ENCODE measurements at places on chromosomes 16 and 17. TPM values are rescaled to one million over a fixed set of nuclear protein-coding genes. Genes with fewer than 3 reads are reported as not detected.

ICAM2 gene
- polyA plus RNA-seq = 1.1 TPM

FOXN1 gene
- not detected for polyA plus RNA-seq

EME1 gene
- 2.7 TPM for polyA plus RNA-seq

CLEC18A gene
- polyA plus RNA-seq = not detected

SOX8 gene
- not detected for polyA plus RNA-seq

NT5C3B gene
- 83.5 TPM for polyA plus RNA-seq

GRCh38 chr17:68489919-68490318 is 22.3 kb upstream of the PRKAR1A start:
- no peak for DNase-seq

- DNase-seq = no peak
Measured at GRCh38 chr17:74642995-74643394, 19.5 kb upstream of the CD300E start.

DNA sequence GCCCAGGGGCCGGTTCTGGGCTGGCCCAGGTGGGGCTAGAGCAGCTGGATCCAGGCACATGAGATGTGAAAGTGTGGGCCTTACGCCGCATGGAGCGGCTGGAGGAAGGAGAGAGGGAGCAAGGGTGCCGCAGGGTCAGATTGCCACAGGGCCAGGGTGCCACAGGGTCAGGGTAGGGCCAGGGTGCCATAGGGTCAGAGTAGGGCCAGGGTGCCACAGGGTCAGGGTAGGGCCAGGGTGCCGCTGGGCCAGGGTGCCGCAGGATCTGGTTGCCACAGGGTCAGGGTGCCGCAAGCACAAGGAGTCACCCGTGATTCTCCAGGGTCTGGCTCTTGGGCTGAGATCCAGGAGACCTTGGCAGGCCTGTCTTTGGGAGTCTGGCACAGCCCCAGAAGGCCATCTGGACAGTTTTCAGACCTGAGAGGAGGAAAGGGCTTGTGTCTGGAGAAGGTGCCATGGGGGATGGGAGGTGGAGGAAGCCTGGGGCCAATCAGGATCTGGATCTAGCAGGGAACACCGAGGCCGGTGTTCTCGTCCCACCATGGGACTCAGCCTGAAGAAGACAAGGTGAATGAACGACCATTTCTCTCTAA is 13.1 kb upstream of the LASP1NB start:
- peak; percentile 58 for DNase-seq

- DNase-seq = peak; percentile 26
Measured at GRCh38 chr16:67284699-67285646, 5.6 kb downstream of the PLEKHG4 start.

DNA sequence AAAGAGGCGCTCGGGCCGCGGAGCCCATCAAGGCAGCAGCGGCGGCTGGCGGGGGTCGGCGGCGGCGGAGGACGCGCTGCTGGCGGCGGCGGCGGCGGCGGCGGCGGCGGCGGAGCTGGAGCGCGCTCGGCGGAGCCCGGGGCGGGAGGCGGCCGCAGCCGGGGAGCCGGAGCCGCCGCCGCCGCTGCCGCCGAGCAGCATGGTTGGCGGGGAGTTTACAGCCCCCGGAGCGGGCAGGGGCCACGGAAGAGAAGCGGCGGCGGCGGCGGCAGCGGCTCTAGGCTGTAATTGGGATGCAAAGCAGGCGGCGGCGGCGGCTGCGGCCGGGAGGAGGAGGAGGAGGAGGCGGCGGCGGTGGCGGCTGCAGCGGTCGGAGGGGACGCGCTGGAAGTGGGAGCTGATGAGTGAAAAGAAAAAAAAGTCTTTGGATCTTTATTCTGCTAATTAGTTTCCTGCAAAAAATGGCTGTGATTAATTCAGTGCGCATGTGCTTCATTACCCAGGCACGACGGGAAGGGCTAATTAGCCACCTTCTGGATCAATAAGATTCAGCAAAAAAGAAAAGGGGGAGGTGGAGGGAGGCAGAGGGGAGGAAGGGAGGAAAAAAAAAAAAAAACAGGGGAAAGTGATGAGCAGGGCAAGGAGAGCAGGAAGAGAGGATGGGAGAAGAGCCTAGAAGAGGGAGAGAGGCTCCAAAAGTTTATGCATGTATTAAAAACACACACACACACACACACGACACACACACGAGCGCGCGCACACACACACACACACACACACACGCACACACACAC is 10.9 kb upstream of the ZFHX3 start:
- peak; percentile 77 for DNase-seq

GRCh38 chr16:56373003-56373402 is 52.3 kb downstream of the AMFR start:
- DNase-seq = no peak

DNA sequence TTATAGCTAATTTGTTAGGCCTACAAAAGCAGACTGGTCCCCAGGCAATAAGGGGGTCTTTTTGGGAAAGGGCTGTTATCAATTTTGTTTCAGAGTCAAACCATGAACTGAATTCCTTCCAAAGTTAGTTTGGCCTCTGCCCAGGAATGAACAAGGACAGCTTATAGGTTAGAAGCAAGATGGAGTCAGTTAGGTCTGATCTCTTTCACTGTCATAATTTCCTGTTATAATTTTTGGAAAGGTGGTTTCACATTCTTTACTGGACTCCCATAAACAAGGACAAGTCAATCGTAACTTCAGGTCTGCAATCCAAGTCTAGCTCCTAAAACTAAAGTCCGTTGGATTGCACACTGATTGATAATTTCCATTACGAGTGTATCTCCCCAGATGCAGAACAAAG is 30.1 kb upstream of the SHCBP1 start:
- DNase-seq = no peak

DNA sequence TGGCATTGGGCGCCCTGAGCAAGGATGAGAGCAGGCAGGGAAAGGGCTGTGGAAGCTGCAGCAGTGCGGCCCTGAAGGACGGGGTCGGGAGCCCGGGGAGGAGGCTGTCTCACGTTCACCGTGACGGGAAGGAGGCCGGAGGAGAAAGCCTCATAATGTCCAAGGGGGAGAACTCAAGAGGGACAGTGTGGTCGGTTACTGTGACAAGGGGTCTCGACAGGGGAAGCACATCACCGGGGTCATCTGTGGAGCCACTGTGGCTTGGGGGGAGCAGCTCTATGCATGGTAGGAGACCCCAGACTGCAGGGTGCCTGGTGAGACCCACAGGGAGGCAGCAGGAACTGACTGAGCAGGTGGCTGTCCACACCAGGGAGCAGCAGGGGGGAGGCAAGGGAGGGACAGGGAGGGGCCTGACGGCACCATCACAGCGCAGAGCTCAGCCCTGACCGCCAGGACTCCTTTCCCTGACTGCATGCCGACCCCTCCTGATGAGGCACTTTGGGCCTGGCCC is 154.6 kb upstream of the CHMP6 start:
- DNase-seq = no peak

GRCh38 chr17:63423251-63423950 is 22.7 kb downstream of the CYB561 start:
- DNase-seq = no peak

DNA sequence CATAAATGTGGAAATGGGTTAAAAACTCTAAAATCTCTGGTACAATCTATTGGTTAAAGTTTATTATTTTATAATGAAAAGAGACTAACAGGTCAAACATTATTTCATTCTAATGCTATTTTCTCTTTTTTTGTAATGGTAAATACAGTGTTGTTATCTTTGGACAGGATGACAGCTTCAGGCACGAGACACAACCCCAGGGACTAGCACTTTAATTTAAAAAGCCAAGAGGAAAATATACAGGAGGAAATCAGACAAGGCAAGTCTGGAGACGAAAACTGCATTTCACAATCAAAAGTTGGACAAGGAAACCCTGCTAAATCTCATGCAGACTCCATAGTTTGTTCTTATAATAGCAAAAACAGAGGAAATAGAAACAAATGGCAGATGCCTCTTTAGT is 589.1 kb upstream of the CDH8 start:
- no peak for DNase-seq

- DNase-seq = no peak
Measured at GRCh38 chr17:41478237-41478636, 2.7 kb downstream of the KRT35 start.

DNA sequence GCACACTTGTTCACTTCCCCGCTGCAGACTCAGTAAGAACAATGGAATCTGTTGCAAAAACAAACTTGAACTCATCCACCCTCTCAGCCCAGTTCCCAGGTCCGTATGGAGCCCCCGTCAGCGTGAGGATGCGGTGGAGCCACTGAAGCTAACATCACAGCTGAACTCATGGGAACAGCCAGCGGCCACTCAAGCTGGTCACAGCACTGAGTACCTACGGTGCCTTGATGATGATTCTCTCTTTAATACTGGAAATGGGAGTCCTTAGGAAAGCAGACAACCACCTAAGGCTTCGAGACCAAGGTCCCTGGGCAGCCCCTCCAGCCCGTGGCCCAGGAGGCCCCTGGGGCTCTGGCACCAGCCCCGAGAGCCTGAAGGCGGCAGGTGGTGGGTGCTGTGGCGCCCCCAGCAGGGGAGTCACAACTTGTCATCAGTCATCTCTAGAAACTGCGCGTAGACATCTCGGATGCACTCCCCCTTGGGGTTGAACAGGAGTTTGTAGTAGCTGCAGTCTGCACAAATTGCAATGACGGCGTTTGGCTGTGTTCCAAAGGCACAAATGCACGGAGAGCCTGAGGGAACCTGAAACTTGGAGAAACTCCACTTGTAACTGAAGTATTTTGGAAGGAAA is 31.0 kb upstream of the RHOT1 start:
- peak; percentile 53 for DNase-seq

- DNase-seq = no peak
Measured at GRCh38 chr17:41396996-41397660, at the start of gene KRT31. Gene KRT31, minus strand, starts transcription at chr17:41397608. Its CDS starts 69 bp downstream, at chr17:41397539.

DNA sequence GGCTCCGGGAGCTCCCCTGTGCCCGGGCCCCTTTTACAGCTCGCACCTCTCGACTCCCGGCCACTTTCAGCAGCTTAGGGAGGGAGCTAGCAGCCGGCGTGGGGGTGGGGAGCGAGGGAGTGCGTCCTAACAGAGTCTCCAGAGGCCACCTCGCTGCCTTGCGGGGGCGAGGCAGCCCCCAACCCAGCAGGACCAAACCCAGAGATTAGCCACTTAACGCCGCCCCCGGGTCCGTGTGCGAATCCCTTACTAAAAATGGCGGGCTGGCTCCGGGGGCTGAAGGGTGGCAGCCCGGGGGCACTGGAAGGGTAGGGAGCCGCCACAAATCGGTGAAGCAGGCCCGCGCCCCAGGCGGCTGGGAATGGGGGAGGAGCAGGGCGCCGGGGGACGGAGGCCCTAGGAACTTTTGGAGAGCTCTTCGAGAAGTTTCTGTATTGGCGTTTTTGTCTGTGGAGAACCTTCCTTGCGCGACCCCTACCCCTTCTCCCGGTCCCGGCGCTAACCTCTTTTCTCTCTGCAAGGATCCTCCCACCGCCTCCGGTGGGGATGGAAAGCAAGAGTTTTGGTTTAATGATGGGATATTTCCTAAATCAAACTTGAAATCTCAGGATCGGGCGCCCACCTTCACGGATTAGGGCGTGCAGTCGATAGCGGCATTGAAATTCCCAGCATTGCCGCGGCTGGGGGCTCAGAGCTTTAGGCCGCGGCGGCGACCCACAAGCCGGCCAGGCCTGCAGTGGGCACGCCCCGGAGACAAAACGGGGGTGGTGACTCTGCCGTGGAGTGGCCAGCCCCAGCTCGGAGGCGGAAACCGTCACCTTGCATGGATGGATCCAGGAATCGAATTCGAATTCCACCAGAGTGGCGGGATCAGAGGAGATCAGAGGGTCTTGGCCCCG is 793 bp upstream of the IRX3 start:
- DNase-seq = no peak

- DNase-seq = no peak
Measured at GRCh38 chr17:33375783-33376182, 82.7 kb upstream of the ASIC2 start.

- no peak for DNase-seq
Measured at GRCh38 chr17:67492824-67493517, 115.9 kb downstream of the PITPNC1 start.

- DNase-seq = peak; percentile 64
Measured at GRCh38 chr17:29835435-29836351, 94.3 kb downstream of the SSH2 start.

DNA sequence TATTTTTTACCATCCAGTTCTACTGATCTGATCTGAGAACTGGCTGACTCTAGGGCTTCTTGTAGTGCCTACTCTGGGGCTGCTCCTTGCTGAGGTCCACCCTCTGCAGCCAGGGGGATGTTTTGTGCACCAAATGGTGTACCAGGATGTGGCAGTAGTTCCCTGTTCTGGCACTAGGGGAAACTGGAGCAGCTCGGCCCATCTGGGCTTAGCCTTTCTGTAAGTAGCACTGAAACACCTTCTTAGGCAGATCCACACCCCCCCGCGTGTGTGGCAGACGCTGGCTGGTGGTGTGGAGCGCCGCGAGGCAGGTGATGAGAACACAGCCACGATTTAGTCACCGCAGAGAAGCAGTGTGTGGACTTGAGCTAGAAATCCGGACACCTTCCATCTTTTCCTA is 17.0 kb downstream of the DUSP14 start:
- DNase-seq = peak; percentile 36

DNA sequence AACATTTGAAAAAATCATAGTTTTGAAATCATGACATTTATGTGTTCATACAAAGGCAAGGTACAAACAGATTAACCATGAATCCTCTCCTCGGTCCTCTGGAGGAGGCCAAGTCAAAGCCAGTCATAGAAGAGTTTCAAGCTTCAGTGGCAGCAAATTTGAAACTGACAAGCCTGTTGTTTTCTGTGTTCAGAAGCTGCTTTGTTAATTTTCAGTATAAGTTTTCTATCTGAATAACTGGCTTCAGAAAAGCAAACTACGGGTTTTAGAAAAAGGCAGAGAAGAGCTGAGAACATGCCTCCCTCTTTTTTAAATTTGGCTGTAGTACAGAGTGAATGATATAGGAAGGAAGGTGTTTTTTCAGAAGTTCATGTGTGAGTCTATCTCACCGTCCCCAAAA is 79.6 kb upstream of the CLEC18B start:
- no peak for DNase-seq

DNA sequence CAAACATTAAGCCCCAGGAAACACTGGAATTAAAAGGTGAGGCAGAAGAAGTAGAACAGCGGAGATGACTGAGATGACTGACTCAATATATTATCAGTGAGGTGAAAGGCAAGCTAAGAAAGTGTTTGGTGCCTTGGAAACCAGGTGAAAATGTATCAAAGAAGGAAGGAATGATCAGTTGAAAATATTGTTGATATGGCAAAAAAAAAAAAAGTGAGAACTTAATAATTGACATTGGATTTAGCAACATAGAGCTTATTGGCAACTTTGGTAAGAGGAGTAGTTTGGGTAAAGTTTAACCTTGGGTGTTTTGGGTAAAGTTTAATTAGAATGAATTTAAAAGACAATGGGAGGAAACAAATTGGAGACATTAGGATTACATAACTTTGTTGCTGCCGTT is 127.7 kb upstream of the MYOCD start:
- no peak for DNase-seq

- DNase-seq = no peak
Measured at GRCh38 chr16:1300664-1301476, 8.6 kb upstream of the UBE2I start.

Data from fibroblast of lung (primary cell).